Left lung (tissue), 14 donors: ENCODE measurements at places on chromosomes 11 and 22. TPM values are rescaled to one million over a fixed set of nuclear protein-coding genes. Genes with fewer than 3 reads are reported as not detected.

- H3K4me3 ChIP-seq = no peak overlapping the region
- no peak overlapping the region for H3K27ac ChIP-seq
- no peaks in the 10 kb centered on the region for H3K36me3 ChIP-seq
- no peak for DNase-seq
Measured at GRCh38 chr22:17281440-17281841, 62.2 kb upstream of the ADA2 start.

DNA sequence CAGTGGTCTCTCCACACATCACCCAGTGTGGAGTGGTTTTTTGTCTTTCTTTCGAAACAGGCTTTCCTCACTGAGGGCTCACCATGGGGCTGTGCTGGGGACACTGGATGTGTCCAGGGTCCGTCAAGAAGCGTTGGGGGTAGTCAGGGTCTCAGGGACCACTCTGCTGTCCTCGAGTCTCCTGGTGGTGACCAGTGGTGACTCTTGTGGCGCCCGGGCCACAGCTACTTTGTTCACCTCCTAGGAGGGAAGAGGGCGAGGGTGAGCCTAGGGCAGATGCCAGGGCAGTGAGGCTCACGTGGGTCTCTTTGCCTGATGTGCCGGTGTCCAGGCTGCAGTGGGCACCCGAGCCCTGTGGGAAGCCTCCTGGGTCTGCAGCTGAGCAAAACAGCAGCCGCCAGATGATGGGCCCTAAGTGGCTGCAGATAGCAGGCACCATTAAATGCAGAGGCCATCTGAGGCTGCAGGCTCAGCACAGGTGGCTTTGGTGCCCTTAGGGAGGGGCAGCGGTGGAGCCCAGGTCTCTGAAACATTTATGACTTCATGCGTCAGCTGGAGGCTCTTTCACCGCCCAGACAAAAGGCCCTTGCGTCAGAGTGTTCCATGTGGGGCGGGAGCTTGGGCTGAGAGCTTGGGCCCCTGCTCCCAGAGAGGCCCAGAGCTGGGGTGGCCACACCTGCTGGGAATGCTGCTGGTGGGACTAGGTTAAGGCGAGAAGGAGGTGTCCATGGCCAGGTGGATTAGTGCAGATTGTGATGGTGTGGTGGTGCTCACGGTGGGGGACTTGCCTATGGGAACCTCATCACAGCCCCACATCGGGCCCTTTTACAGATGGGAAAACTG is 29.5 kb downstream of the KCNQ1 start:
- H3K36me3 ChIP-seq = no peaks in the 10 kb centered on the region
- H3K27me3 ChIP-seq = no peaks in the 10 kb centered on the region
- H3K4me3 ChIP-seq = no peak overlapping the region
- no peak overlapping the region for H3K27ac ChIP-seq
- DNase-seq = no peak
- no peaks in the 10 kb centered on the region for H3K4me1 ChIP-seq

GRCh38 chr11:69295995-69296889 is 2.3 kb downstream of the MYEOV start:
- no peaks in the 10 kb centered on the region for H3K27me3 ChIP-seq
- DNase-seq = peak; percentile 83
- H3K36me3 ChIP-seq = no peaks in the 10 kb centered on the region
- H3K27ac ChIP-seq = peak overlapping the region; percentile 69
- H3K4me3 ChIP-seq = no peak overlapping the region

Gene PHOX2A
- total RNA-seq = not detected

DNA sequence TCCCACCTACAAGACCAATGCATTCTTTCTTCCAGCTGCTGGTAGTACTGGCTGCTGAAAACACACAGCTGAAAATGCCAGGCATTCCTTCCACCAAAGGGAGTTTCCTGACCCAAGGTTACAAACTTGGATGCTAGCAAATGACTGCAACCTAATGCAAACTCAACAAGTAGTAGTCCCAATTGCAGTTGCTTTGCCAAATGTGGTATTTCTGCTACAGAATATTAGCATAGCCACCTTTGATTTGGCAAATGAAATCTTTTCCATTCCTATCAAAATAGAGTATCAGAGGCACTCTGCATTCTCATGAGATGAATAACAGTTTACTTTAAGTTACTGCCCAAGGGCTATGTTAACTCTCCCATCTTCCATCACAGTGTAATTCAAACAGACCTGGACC is 172.0 kb upstream of the ARHGAP42 start:
- DNase-seq = no peak
- no peak overlapping the region for H3K4me3 ChIP-seq
- H3K27ac ChIP-seq = no peak overlapping the region
- no peaks in the 10 kb centered on the region for H3K36me3 ChIP-seq
- H3K27me3 ChIP-seq = no peaks in the 10 kb centered on the region
- H3K4me1 ChIP-seq = no peaks in the 10 kb centered on the region

- H3K36me3 ChIP-seq = no peaks in the 10 kb centered on the region
- peak; percentile 33 for DNase-seq
- H3K4me3 ChIP-seq = no peak overlapping the region
- no peak overlapping the region for H3K27ac ChIP-seq
- H3K4me1 ChIP-seq = no peaks in the 10 kb centered on the region
Measured at GRCh38 chr22:33405194-33405593, 347.0 kb upstream of the SYN3 start.

DNA sequence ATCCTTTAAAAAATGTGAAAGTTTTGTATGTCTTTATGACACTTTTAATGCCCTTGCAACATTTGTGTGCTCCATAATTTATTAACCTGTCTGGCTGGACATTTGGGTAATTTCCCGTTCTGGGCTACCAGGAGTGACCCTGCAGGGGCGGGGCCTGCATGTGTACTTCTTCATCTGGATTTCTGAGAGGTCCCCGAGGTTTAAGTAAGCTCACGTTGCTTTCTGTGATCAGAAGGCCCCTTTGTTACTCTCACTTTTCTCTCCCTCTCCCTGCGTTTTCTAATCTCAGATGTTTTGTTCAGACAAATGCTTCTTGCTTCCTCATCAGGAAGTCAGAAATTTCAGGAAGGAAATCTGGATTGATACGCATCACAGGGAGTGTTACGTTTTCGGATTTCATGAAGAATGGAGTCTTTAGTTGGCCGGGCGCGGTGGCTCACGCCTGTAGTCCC is 78.9 kb upstream of the CRYBB3 start:
- H3K36me3 ChIP-seq = no peaks in the 10 kb centered on the region
- H3K27ac ChIP-seq = peak overlapping the region; percentile 75
- H3K4me3 ChIP-seq = no peak overlapping the region
- peaks cover 10% of the 10 kb centered on the region for H3K4me1 ChIP-seq
- DNase-seq = no peak

GRCh38 chr11:64537876-64538275 is 53.1 kb upstream of the SLC22A12 start:
- no peaks in the 10 kb centered on the region for H3K4me1 ChIP-seq
- no peak overlapping the region for H3K27ac ChIP-seq
- no peak for DNase-seq
- H3K27me3 ChIP-seq = peaks cover 38% of the 10 kb centered on the region

DNA sequence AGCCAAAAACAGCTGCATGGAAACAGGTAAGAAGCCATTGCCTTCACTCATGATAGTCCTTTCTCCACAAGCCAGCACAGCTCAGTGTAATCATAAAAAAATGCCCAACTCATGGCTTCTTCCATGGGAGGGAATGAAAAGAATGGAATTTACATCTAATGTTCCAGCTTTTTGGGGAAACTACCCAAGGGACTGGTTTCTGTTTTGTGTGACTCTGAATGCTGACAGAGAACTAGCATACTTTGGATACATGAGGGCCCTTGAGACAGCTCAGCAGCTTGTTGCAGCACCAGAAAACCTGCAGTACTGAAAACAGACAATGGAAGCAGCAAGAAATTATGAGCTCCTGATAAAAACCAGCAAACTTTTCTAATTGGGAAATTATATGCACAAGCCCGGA is 24.2 kb upstream of the HORMAD2 start:
- DNase-seq = no peak
- no peaks in the 10 kb centered on the region for H3K36me3 ChIP-seq
- no peaks in the 10 kb centered on the region for H3K27me3 ChIP-seq
- no peaks in the 10 kb centered on the region for H3K4me1 ChIP-seq

DNA sequence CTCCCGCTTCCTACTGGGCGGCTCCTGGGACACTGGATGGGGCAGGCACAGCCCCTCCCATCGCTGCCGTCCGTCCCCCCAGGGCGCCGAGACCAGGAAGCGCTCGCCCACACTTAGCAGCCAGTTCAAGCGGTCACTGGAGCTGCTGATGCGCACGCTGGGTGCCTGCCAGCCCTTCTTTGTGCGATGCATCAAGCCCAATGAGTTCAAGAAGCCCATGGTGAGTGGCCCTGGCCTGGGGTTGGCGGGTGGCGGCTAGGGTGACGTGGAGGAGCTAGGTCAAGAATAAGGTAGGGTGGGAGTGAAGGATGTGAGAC is 44.6 kb downstream of the MYO7A start:
- no peak for DNase-seq
- no peaks in the 10 kb centered on the region for H3K36me3 ChIP-seq
- H3K27ac ChIP-seq = no peak overlapping the region
- no peaks in the 10 kb centered on the region for H3K27me3 ChIP-seq
- no peak overlapping the region for H3K4me3 ChIP-seq

DNA sequence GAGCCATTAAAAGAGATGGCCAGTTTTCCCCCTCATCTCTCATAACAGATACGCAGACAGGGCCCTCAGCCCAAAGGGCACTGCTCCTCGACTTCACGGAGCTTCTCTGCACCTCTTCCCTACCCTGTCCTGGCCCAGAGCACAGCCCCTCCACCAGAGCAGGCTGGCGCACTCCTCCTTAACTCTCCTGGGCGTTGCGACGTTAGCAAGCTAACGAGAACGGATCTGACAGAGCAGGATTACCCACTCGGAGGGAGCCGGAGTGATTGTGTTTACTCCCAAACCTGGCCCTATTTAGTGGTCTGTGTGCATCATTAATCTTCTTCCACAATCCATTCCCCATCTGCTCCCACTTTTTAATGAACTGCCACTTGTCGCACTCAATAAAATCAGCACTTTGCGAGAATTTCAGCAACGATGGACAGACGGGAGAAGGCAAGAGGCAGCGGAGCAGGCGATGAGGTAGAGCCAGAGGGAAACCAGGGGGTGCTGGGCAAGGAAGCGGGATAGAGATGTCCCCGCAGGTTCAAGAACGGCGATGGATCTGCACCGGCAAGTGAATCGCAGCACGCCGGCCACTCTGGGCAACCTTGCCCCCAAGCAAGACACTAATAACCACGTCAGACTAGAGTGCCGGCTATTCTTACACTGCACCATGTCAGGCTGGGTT is 159.4 kb downstream of the BUD13 start:
- no peaks in the 10 kb centered on the region for H3K27me3 ChIP-seq
- H3K27ac ChIP-seq = no peak overlapping the region
- no peaks in the 10 kb centered on the region for H3K4me1 ChIP-seq
- H3K36me3 ChIP-seq = no peaks in the 10 kb centered on the region
- no peak overlapping the region for H3K4me3 ChIP-seq

Gene ALKBH8
- 6.5 TPM for total RNA-seq

DNA sequence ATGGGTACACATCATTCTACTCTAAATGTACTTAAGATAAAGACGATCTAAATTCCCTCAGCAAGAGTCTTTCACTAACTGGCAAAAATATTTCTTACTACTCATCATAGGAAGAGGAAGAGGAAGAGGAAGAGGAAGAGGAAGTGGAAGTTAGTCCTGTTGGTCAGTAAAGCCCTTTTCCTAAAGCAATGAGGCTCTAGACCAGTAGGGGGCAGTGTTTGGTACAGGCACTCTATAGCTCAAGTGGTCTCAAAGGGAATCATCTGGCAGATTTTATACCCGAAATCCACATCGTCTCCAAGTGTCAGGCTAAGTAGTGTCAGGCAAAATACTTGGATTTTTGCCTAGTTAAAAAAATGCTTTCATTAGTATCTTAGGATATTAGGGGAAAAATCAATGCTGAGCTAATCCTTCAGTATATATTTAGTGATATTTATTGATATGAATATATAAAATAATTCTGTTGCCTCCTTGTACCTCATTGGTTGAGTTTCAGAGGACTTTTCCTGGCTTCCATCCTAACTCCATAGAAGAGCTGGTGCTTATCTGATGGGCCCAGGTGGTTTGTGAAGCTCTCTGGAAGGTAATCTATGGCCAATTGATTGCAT is 7.7 kb downstream of the BLID start:
- DNase-seq = no peak
- no peaks in the 10 kb centered on the region for H3K27me3 ChIP-seq
- H3K27ac ChIP-seq = no peak overlapping the region
- no peaks in the 10 kb centered on the region for H3K36me3 ChIP-seq

DNA sequence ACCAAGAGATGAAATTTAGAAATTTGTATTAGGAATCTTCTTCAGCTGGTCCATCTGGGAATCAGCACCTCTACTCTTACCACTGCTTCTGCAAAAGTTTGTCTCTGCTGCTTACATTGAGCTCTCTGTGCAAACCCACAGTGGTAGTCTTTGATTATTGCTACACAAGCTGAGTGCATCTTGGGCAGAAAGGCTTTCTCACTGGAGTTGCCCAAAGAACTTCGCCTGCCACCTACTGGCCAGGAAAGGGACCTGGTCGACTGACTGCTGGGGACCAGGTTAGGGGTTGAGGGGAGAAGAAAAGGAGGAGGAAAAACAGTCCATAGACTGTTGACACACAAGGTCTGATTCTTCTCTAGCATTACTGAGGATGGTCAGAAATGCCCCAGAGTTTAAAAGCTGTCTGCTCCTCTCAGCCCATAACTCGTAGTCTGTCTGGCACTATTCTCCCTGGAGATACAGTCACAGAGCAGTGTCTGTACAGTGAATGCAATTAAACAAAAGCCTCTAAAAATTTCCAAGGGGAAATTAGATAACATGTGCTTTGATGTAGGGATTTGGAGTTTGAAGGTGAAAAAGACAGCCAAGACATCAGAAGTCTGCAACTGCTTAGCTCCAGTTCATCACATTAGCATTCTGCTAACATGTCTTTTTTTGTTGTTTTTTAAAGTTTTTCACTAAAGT is 215.0 kb upstream of the CTSC start:
- no peaks in the 10 kb centered on the region for H3K4me1 ChIP-seq
- DNase-seq = peak; percentile 51
- H3K4me3 ChIP-seq = no peak overlapping the region
- no peaks in the 10 kb centered on the region for H3K27me3 ChIP-seq

- H3K4me3 ChIP-seq = no peak overlapping the region
- H3K36me3 ChIP-seq = peaks cover under 1% of the 10 kb centered on the region
- H3K4me1 ChIP-seq = peaks cover 26% of the 10 kb centered on the region
- DNase-seq = peak; percentile 71
Measured at GRCh38 chr11:13316528-13316961, 39.0 kb downstream of the BMAL1 start.

GRCh38 chr22:49701380-49702067 is 126.1 kb downstream of the BRD1 start:
- peaks cover 28% of the 10 kb centered on the region for H3K27me3 ChIP-seq
- H3K4me1 ChIP-seq = no peaks in the 10 kb centered on the region
- no peak overlapping the region for H3K4me3 ChIP-seq
- H3K27ac ChIP-seq = no peak overlapping the region
- no peaks in the 10 kb centered on the region for H3K36me3 ChIP-seq

Gene STK33
- 16.6 TPM for total RNA-seq

Gene SLCO2B1
- total RNA-seq = 220 TPM
